NCI-H1092 treated with DMSO at 0.1 percent for 48 hours (cell line): ENCODE measurements at places on chromosomes 11 and 22.
A peak's percentile ranks its signal among the peaks of the same experiment; 100 is the strongest.

GRCh38 chr11:24872651-24873311 is 375.9 kb downstream of the LUZP2 start:
- DNase-seq, result no peak

GRCh38 chr11:126702987-126703386 is 297.6 kb downstream of the KIRREL3 start:
- peak; percentile 44 for DNase-seq

DNA sequence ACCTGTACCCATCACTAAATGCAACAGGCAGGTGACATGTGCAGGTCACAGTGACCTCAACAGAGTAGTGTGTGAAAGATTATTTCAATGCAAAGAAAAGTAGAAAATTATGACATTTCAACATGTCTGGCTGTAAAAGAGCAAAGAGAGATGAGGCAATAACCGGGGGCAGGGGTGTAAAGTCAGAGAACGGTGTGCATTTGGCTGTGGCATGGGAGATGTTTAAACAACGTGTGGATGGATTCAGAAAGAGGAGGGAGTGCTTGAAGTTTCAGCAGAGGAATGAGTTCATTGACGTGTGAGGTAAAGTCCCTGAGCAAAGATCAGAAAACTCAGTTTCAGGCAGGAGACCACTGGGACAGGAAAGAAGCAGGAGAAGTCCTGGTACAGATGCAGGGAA is 229.7 kb downstream of the BUD13 start:
- no peak for DNase-seq

DNA sequence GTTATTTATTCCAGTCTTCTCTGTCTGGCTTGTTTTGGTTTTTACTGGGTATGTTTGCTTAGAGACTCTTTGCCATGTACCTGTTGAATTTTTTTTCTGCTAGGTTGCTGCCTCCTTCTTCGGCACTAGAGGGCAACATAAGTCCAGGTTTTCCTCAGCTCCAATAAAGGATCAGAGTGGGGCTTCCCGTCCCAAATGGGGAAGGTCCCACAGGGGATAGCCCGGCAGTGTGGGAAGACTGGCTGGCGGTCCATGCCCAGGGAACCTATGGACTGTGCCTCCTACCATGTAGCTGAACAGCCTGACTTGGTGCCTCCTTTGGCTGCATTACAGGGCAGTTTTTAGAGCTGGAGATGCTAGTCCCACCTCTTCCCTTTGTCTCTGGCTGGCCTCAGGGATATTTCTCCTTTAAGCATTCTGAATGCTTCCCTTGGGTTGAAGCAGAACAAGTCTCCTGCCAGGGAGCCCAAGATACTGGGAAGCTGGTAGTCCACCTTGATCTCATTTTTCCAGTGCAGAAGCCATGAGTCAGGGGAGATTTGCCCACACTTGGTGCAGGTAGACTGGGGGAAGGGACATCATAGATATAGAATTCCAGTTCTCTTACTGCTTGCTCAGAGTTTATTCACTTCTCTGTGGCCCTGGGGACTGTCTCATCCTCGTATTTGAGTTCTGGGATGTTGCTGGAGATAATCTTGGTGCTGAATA is 60.2 kb downstream of the BRD1 start:
- DNase-seq, result no peak

DNA sequence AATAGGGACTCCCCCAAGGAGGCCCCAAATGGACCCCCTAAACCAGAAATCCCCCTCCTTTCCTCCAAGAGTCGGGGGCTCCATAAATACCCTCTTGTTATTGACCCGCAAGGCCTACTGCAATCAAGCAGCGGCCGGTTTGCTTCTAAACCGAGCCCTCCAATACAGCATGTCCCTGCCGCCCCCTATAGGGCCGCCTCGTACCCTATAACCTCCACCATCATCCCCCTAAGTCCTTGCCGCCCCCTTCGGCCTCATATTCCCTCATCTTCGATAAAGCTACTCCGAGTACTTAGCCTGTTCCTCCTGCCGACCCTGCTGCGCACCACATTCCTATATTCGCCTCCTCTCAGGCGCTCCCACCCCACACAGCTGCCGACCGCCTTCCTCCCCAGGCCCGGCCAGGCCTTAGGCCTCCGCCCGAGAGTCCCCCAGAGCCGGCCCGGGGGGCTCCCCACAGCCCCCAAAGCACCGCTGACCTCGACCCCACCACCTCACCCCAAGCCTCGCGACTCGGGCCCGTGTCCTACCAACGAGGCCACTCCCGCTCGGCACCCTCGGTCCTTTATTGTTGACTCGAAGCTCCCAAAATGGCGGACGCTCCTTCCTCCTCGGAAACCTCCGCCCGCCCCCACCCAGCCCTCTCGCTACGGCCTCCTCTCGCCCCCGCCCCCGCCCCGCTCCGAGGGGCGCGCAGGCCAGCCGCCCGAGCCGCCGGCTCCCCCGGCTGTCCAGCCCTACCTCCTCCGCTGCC is 430 bp downstream of the DDX6 start:
- DNase-seq, result peak; percentile 91

DNA sequence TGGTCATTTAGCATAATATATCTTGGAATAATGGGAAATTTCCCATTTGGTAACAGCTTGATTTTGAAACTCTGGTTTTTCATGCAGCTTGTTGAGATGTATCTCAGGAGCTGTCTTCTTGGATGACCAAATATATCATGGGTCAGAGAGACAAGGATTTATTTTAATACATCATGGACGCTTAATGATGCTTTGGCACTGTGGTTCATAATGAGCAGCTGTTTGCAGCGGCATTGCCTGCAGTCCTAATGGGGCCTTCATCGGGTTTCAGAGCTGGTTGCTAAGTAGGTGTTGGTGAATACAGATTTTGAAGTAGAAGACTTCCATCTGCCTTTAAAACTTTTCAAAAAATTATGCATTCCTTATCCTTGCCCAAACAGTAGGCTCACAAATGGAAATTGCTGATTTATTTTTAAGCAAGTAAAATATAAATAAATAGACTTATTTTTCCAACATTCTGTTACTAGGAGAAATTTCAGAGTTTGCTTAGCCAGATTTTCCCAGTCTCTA is 389.5 kb upstream of the FAT3 start:
- DNase-seq, result no peak

DNA sequence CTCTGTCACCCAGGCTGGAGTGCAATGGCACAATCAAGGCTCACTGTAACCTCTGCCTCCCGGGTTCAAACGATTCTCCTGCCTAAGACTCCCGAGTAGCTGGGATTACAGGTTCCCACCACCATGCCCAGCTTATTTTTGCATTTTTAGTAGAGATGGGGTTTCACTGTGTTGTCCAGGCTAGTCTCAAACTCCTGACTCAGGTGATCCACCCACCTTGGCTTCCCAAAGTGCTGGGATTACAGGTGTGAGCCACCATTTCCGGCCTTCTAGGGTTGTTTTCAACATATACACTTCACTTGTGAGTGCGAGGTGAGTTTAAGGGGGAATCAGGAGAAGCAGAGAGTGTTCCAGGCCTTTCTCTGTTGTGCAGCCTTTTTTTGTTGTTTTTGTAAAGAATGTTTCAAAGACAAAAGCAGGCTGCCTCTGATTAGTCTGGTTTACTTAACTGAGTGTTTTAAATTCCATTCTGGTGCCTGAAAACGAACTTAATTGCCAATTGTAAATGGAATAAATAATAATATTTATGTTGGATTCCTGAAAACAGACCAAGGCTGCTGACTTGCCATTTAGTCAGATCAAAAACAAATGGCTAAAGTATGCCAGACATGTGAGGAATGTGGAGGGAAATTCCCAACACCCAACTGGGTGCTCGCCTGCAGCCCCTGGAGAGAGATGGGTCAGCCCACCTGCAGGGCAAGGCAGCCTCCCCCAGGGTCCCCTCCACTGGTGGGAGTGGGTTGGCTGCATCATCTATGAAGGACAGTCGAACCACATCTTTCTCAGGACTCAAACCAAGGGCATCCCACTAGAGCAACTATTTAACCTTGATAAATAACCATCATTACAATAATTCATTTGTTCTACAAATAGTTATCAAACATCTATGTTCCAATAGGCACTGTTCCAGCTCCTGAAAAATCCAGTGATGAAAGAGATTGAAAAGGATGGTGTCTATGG is 4.6 kb upstream of the RANGAP1 start:
- DNase-seq, result no peak

- no peak for DNase-seq
These were observed 93.9 kb downstream of the C11orf91 start for GRCh38 chr11:33606762-33607161.

- DNase-seq, result no peak
These were observed 100.8 kb upstream of the MTMR2 start for GRCh38 chr11:96024666-96025065.

GRCh38 chr11:127888386-127888785 is 699.0 kb downstream of the ETS1 start:
- no peak for DNase-seq

DNA sequence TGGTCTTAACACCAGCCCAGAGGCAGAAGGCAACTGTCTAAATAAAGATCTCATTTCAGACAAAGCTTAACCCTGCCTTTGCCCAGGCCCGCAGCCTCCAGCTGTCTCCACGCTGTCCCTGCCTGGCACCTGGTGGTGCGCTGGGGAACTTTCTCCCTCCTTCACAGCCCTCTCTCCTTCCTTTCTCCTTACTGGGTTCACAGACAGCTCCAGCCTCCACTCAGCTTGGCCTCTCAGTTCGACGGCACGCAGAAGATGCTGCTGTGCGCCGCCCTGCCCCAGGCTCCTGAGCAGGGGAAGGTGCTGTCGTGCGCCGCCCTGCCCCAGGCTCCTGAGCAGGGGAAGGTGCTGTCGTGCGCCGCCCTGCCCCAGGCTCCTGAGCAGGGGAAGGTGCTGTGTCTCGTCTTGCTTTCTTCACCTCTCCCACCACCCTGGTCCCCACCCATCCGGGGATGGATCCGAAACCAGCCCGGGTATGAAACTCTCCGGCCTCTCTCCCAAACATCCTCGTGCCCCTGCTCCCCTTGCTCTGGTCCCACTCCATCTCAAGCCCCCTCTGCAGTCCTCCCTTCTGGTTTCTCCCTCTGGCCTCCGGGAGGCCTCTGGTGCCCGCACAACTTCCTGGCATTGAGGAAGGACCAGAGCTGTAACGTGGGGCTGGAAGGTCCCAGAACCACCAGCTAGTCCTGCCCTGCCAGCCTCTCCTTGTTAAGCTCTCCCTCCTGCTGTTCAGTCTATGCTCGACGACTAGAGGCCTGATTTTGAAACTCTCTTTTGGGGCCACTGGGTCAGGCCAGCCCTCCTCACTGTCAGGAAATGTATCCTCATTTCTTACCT is 22.9 kb upstream of the JAM3 start:
- DNase-seq, result peak; percentile 86

GRCh38 chr11:43497144-43497543 is 138.4 kb downstream of the TTC17 start:
- no peak for DNase-seq

DNA sequence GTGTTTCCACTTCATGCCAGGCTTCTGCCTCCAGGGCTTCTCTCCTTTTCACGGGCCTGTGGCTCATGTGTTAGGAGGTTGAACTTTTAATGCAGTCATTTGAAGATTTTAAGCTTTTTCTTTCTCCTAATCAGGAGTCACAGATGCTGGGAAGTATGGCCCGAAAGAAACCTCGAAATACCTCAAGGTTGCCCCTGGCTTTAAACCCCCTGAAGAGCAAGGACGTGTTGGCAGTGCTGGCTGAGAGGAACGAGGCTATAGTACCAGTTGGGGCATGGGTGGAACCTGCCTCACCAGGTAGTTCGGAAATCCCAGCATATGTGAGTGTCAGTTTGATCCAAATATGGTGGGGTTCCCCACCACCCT is 571 bp downstream of the CCDC15 start:
- peak; percentile 56 for DNase-seq

- no peak for DNase-seq
These were observed 3.1 kb downstream of the CERK start for GRCh38 chr22:46734830-46735453.

DNA sequence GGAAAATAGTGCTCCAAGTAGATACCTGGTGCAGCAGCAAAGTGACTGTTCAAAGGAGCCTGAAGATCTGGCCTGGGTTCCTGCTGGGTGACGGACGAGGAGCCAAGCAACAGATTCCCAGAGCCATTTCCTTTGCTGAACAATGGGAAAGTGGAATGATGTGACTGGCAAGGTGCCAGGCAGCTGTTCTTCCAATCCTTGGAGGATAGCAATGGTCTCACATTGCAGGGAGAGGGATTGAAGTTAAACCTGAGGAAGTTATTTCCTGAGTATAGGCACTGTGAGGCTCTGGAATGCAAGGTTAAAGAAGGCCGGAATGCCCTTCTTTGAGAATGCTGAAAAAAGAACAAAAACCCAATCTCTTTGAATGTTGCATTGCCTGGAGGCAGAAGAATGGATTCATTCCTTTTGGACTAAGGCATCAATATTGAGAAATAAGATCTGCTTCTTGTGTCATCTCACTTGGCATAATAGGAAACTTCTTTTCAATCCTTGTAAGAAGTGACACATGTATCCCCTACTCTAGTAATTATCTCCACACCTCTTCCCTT is 223.8 kb downstream of the BLID start:
- DNase-seq, result no peak

DNA sequence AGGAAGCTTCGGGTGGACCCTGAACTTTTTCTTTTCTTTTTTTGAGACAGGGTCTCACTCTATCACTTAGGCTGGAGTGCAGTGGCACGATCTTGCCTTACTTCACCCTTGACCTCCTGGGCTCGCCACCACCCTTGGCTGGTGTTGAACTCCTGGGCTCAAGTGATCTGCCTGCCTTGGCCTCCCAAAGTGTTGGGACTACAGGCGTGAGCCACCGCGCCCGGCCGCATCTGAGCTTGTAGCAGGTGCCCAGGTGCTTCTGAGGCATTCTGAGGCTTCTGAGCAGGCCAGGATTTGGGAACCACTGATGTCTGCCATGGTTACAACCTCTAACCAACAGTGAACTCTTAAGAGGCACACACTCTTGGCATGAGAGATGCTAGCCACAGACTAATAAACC is 5.1 kb downstream of the USP35 start:
- no peak for DNase-seq

DNA sequence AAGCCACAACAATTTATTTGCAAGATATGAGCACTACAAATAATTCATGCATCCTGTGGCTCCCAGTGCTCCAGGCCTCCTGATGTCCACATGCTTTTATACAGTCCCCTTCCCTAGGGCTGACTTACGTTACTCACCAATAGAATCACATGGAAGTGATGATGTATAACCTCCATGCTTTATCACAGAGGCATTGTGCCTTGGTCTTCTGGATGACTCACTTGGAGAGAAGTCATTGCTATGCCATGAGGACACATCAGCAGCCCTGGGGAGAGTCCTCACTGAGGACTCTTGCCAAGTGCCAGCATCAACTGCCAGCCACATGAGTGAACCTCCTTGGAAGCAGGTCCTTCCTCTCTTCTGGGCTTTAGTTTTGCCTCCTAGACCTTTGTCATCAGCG is 22.0 kb upstream of the IGSF9B start:
- no peak for DNase-seq

- DNase-seq, result no peak
These were observed 109.2 kb downstream of the AASDHPPT start for GRCh38 chr11:106186630-106187029.

DNA sequence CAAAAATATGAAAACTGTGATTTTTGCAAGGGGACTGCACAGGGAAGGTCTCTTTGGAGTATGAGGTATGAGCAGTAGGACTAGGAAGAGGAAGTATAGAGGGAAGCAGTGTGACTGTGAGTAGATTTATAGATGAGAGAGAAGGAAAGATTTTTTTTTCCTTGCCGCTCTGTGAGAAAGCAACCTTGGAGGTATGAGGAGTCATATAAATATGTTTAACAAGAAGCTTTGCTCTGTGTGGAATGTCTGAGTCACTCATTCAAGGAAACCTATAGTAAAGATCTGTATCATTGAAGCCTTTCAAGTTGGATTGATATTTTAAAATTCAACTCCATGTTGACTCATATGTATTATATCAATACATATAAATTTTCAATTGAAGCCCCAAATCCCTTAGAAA is 26.2 kb downstream of the DNHD1 start:
- no peak for DNase-seq
